Left forelimb (tissue), 1 donor: ENCODE measurements at places on chromosomes 12 and 14.

GRCh38 chr12:51749206-51749985, 99.1 kb downstream of the FIGNL2 start:
- no peak for DNase-seq

- DNase-seq, result no peak
These were observed 341.1 kb downstream of the BTG1 start for GRCh38 chr12:91804533-91804932.

DNA sequence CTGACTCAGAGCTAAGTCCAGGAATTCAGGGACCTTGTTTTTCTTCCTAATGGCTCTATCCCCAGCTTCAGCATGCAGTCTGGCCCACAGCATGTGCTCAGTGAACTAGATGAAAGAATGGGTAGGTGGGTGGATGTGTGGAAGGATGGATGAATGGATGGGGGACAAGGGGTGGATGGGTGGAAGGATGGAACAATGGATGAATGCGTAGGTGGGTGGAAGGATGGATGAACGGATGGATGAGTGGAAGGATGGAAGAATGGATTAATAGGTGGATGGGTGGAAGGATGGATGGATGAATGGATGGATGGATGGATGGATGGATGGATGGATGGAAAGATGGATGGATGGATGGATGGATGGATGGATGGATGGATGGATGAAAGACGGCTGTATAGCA, 79.7 kb upstream of the SFSWAP start:
- no peak for DNase-seq

GRCh38 chr12:92226071-92226661, 80.5 kb upstream of the BTG1 start:
- no peak for DNase-seq

DNA sequence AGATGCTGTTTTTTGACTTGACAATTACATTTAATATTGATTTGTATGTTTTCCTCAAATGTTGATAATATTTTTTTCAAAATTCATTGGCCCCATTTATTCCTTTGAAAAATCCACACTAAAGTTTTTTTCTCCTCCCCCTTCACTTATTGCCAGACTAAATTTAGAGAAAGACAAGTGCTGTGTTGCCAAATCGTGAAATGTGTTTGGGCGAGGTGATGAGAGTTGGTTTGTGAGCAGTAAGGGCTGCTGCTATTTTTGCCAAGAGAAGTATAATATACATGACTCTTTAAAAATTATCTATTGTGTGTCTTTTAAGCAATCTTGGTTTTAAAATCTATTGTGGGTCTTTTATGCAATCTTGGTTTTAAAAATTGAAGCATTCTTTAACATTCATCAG, 188.9 kb downstream of the PPFIA2 start:
- no peak for DNase-seq

GRCh38 chr14:100306998-100307765, 938 bp upstream of the SLC25A29 start:
- DNase-seq, result no peak

- no peak for DNase-seq
These were observed 3.9 kb downstream of the SVOP start for GRCh38 chr12:109016978-109017377.
